HFFc6 (cell line): ENCODE measurements at places on chromosomes 13 and 19.

GRCh38 chr13:77457966-77458365 is 77.5 kb upstream of the SCEL start:
- DNase-seq: no peak

DNA sequence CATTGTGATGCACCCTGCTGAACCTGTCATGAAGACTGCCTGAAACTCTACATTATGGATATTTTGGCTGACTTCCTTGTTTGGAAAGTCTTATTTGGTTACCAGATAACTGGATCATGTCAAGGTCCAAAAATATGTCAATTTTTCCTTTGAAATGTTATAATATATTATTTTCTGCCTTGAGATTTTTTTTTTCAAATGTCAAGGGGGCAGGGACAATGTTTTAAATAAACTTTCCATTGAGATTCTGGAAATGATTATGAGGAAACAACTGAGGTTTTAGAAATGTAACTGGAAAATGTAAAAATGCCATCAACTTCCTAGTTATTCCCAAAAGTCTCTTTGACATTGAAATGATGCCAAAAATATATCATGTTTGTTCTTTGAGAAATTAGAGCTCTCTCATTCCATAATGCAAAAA is 117.0 kb downstream of the RFC3 start:
- DNase-seq: no peak

DNA sequence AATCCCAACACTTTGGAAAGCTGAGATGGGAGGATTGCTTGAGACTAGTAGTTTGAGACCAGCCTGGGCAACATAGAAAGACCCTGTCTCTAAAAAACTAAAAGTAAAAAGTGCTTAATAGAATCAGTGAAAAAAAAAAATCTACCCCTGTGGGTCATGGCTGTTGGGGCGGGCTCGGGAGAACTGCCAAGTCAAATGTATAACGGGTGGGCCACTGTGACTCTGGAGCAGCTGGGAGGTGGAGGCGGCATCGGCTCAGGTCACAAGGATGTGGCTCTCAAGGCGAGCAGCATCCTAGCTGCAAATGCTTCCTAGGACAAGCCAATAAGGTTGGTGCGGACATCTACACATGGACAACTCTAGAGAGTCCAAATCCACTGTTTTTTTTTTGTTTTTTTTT is 30.9 kb downstream of the C19orf47 start:
- no peak for DNase-seq

DNA sequence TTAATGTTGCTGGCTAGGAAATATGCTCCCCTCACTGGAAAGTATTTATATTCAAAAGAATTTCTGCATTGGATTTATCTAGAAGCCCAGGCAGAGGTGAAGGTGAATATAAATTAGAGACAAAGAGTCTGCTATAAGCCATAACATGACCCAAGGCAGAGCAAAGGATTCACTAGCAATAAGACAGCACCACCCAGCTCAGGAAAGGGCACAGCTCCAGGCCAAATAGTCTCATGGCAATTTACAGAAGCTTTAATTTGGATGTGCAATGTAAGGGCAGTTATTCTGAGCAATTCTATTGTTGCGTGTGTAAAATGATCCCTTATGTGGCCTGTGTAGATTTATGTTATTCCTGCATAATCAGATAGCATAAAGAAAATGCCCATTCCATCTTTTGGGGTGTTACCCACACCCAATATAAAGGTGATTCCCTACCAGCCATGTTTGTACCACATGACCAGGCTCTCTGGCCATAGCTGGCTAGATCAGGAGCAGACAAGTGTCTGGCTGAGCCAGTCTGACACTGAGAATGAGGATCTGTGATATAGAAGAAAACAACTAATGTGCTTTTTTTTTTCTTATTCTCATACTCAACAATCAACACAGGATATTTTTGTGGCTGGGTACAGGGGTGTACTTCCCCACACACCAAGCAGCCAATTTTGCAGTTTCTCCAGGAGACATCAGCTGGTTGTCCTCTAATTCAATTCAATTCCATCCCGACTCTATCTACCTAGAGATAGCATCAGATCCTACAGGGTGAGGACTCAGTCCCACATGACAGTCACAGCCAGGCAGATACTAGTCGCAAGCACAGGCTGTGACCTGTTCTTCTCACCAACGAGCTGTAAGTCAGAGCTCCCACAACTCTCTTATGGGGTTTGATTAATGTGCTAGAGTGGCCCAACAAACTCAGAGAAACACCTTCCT is 181.4 kb downstream of the KCTD15 start:
- DNase-seq: no peak

DNA sequence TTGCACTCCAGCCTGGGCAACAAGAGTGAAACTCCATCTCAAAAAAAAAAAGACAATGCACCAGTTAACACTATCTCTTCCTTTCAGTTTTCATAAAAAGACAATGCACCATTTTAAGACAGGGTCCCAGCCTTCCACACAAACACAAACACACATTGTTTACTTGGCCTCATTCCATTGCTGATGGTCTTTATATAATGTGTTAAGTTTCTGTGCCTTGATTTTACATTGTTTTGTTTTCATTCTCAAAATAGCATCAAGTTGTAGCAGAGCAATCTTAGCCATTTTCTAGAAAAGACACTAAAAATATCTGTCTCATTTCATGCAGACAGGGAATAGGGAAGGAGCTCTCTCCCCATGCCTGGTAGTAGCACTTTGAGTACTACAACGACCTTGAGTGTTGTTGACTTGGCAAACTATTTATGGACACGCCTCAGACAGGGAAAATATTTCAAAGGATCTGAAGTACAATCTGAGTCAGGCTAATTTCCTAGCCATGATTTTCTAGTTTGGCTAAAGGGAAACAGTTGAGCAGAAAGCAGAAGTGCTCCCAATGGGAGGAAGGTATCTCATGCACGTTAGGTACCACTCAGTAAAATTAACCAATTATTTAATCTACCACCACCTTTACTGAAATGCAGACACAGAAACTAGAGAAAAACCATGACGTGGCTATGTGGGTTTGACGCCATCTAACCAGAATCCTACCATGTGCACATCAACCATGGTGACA is 120.6 kb downstream of the ABCC4 start:
- DNase-seq: no peak

DNA sequence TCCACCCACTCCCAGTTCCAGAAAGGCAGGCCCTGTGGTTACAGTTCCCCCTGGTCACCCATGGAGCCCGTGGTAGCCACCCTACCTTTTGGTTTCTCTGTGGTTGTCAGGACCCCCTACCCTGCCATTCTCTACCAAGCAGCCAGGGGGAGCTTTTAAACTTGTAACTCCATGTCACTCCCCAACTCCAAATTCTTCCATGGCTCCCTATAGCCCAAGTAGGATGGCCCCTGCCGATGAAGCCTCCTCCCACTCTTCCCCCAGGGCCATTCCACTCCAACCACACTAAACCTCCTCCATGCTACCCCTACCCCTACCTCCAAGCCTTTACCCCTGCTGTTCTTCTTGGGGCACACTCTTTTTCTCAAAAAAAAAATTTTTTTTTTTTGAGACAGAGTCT is 2.2 kb downstream of the S1PR2 start:
- DNase-seq: no peak

- DNase-seq: peak; percentile 22
Measured at GRCh38 chr19:14425696-14426138, 6.6 kb upstream of the DDX39A start.

DNA sequence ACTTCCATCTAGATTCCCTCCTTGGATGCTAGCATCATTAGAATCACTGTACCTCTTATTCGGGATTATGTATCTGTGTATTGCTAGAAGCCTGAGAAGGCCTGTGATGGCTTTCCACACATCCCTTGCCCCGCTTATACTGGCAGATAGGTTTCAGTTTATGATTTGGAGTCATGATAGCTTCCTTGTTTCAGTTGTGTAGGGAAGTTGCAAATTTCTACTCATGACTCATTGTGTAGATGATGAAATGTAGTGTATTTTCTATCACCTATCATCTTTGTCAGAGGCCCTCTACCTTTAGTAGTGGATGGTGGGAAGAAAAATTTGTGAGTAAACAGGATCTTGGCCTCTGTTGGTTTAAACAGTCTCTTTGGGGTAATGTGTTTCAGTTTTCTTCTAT is 165.2 kb downstream of the GGACT start:
- DNase-seq: no peak

- no peak for DNase-seq
Measured at GRCh38 chr19:39514840-39515550, at the start of gene SELENOV. Gene SELENOV, plus strand, starts transcription at chr19:39515139. Its CDS starts 74 bp downstream, at chr19:39515213.

DNA sequence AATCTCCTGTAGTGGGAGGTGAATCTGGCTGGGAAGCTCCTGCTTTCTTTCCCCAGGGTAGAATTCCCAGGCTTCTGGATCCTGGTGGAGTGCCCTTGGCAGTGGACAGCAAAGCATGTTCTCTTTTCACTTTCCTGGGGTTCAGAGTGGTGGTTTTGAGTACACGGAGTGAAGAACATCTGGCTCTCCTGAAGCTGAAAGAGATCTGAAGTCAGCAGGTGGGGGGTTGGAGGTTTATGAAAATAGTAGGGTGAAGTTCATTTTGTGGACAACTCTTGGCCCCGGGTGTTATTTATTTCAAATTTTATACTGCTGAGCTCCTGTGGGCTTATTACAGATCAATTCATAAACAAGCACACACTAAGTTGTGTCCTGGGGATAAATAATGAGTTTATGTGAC is 497.3 kb downstream of the KLF5 start:
- DNase-seq: no peak

GRCh38 chr19:45865269-45865948 is 1.3 kb downstream of the FOXA3 start:
- no peak for DNase-seq

DNA sequence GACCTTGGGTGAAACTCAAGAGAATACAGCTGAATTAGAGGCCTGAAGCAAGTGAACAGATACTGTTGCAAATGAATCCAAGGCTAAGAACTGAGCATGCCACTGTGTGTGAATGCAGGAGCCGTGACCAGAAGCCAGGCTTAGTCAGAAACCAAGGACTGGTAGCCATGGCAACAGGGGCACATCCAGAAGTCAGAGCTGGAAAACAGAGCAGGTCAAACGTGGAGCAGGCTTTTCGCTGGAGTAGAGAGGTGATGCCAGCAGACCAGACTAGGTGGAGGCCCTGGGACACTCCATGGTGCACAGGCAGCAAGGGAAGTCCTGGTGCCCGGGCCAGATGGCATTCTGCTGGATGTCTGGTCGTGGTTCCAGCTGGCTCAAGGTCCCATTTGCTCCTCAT is 564.1 kb downstream of the PCDH9 start:
- DNase-seq: peak; percentile 94

DNA sequence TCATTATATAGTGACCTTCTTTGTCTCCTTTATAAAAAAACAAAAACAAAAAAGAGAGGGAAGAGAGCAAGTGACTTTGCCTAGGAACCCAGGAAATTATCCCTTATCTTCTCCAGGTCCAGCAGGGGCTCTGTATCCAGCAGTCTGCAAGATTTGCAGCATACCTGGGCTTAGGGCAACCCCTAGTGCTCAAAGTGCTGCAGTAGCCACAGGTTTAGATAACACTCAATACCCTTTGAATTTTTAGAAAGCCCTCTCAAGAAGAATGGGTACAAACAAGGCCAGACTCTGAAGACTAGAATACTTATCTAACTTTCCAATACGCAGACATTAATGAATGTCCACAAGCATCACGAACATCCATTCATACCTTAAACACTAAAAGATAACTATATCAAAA is 43.2 kb downstream of the CCNA1 start:
- no peak for DNase-seq

DNA sequence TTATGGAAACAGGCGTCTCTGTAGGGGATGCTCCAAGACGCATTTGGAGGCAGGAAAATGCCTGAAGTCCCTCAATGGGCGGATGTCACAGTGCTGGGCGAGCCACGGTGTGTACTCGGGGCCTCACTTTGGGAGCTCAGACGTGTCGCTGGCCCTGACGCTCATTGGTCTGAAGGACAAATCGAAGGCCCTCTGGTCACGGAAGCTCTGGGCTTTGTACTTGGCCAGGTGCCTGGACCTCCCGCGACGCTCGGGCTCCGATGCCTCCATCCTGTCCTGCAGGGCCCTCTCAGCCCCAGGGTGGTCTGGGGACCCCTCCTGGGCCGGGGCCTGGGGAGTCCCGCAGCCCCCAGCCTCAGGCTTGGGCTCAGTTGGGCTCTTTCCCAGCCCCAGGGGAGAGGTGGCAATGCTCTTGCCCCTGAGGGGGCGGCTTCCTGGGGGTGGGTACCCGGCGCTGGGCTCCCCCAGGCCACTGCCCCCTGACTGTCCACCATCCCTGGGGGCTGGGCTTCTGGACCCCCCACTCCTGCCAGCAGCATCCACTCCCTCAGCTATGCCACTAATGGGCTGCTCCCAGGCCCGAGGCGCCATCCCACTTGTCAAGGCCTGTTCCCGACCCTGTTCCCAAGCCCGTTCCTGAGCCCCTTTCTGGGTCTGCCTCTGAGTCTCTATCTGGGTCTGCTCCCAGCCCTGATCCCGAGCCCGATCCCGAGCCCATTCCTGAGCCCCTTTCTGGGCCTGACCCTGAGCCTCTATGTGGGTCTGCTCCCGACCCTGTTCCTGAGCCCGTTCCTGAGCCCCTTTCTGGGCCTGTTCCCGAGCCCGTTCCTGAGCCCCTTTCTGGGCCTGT is 39.5 kb upstream of the GRTP1 start:
- DNase-seq: no peak

- DNase-seq: no peak
Measured at GRCh38 chr13:46165485-46166223, 16.3 kb downstream of the LCP1 start.

GRCh38 chr19:45645068-45645630 is 6.0 kb upstream of the EML2 start:
- DNase-seq: no peak

GRCh38 chr13:36530050-36530789 is 97.9 kb downstream of the CCNA1 start:
- DNase-seq: no peak

- DNase-seq: no peak
Measured at GRCh38 chr19:48512504-48513288, 1.1 kb upstream of the LMTK3 start.

GRCh38 chr13:91358387-91358782 is 10.9 kb downstream of the MIR17HG start:
- DNase-seq: no peak

- no peak for DNase-seq
Measured at GRCh38 chr13:48192411-48192935, 40.5 kb upstream of the ITM2B start.

DNA sequence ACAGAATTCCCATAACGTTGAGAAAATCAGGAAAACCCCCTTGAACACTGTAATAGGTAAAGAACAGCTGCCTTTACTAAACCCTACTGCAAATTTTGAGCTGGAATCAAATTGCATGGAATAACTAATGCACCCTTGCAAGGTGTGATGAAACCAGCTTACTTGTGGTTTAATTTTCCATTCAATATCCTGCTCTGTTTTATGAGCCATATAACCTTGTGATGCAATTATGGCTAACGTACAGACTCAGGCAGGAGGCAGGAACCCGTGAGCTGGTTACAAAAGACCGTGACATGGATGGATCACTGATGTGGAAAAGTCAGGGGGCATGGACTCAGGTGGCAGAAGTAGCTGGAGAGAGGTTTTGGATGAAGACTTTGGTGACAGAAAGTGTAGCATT is 438.6 kb downstream of the COG6 start:
- DNase-seq: no peak
